Skeletal muscle tissue (tissue), 5 donors: ENCODE measurements at places on chromosomes 2 and 18. TPM values are rescaled to one million over a fixed set of nuclear protein-coding genes. Genes with fewer than 3 reads are reported as not detected.

The LOXL3 gene
- 8.4 TPM for total RNA-seq

The LIMS3 gene
- total RNA-seq = 1.6 TPM

The TPGS2 gene
- total RNA-seq = 28.2 TPM

The TUBA3E gene
- not detected for total RNA-seq

The GALNT3 gene
- 1.0 TPM for total RNA-seq

The CFLAR gene
- total RNA-seq = 62.6 TPM

The CNTNAP5 gene
- not detected for total RNA-seq

The LOXHD1 gene
- 1.6 TPM for total RNA-seq

The ECEL1 gene
- total RNA-seq = 1.0 TPM

The ABCG5 gene
- total RNA-seq = not detected

The SRSF7 gene
- 79.9 TPM for total RNA-seq

The MTLN gene
- 90.8 TPM for total RNA-seq

The HOXD11 gene
- not detected for total RNA-seq

The LYG2 gene
- total RNA-seq = not detected

The PTPRN gene
- total RNA-seq = not detected

The SLC14A1 gene
- 14.6 TPM for total RNA-seq

The TIGD1 gene
- total RNA-seq = 3.7 TPM

The PPP3R1 gene
- total RNA-seq = 39.1 TPM

The CDH2 gene
- 4.7 TPM for total RNA-seq

The LRATD1 gene
- 5.2 TPM for total RNA-seq

The SPC25 gene
- 3.7 TPM for total RNA-seq

The IL1RL2 gene
- total RNA-seq = not detected

The LONRF2 gene
- total RNA-seq = 1.0 TPM

The PSMA8 gene
- total RNA-seq = not detected

The ALPP gene
- total RNA-seq = not detected

The DSG3 gene
- not detected for total RNA-seq

The ARHGAP28 gene
- total RNA-seq = 29.7 TPM

The IL37 gene
- not detected for total RNA-seq

The FABP1 gene
- total RNA-seq = not detected

The ATOH8 gene
- 8.4 TPM for total RNA-seq

The TEKT4 gene
- total RNA-seq = under 0.01 TPM

The EFR3B gene
- total RNA-seq = 4.7 TPM
